ENCODE measurements at places on chromosomes 4 and X. TPM values are rescaled to one million over a fixed set of nuclear protein-coding genes. Genes with fewer than 3 reads are reported as not detected.

DNA sequence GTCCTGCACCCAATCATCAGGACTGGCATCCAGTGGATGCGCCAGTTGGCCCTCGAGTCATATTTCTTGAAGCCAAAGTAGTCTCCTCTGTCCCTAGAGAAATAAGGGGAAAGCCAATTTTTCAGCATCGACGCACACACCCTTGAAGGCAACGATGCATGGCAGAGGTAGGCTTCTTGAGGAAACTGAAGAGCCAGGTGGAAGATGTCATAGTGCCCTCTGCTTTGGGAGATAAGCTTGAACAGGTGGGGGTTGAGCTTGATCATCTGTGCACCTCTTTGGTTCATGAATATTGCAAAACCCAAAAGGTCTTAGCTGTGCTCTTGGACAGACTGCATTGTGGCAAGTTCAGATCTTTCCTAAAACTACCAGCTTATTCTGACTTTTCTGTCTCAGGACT lies 34.6 kb upstream of the WDR1 start:
- peaks cover 1% of the 10 kb centered on the region for H3K27me3 ChIP-seq
- H3K4me3 ChIP-seq = no peak overlapping the region

- H3K36me3 ChIP-seq = no peaks in the 10 kb centered on the region
- no peak overlapping the region for H3K4me3 ChIP-seq
- DNase-seq = peak; percentile 41
- H3K4me1 ChIP-seq = peaks cover 17% of the 10 kb centered on the region
Observed at GRCh38 chrX:7115557-7115956, 32.0 kb upstream of the STS start.

DNA sequence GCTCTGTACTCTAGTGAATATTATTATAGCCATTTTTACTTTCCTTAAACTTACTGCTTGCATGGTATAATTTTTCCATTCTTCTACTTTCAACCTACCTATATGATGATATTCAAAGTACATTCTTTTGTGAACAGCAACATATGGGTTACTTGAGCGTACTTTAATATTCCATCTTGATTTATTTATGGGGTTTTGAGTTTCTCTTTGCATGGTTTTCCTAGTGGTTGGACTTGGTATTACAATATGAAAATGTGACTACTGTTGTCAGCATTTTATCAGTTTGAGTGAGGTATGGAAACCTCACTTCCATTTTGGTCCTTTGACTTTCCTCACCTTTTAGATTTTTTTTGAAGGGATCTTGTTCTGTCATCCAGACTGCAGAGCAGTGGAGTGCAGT lies 35.9 kb downstream of the ADGRG4 start:
- no peaks in the 10 kb centered on the region for H3K27me3 ChIP-seq
- no peaks in the 10 kb centered on the region for H3K4me1 ChIP-seq
- no peak for DNase-seq
- H3K4me3 ChIP-seq = no peak overlapping the region
- no peak overlapping the region for H3K27ac ChIP-seq

GRCh38 chr4:174053895-174054294 lies 229.6 kb downstream of the FBXO8 start:
- DNase-seq = no peak
- H3K36me3 ChIP-seq = no peaks in the 10 kb centered on the region
- H3K4me3 ChIP-seq = no peak overlapping the region
- H3K27ac ChIP-seq = no peak overlapping the region

DCHS2 gene
- not detected for total RNA-seq

Data from left ventricle myocardium inferior (tissue), 1 donor.